ENCODE measurements at places on chromosomes 2 and 18.
A peak's percentile ranks its signal among the peaks of the same experiment; 100 is the strongest.

DNA sequence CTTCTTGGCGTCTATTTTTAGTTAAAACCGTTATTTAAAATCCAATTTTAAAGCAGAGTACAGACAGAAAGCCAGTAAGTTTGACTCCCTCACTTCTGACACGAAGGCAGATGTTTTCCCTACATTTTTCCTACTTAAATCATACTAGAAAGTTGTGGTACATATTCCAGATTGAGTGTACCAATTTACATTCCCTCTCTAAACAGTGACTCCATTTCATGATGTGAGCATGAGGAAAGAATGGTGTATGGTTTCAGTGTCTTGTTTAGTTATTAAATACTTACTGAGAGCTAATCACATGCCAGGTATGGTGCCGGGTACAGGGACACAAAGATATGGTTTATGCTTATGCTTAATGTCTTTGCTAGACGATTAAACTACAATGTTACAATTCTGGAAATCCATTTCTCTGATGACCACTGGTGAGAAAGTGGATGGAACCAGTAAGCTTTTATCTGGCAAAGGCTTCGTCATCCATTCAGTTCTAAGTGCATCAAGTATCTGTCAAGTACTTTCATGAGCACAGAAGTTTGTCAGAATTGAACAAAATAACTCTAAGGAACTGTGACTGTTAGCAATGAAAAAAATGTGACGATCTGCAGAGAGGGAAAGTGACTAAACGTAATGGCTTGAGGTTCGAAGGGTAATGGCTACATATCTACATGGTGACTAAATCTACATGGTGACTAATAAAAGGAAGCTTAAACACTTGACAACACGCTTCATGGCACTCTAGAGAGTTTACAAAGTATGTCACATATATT, 25.7 kb downstream of the MAP4K3 start:
- DNase-seq, result no peak

DNA sequence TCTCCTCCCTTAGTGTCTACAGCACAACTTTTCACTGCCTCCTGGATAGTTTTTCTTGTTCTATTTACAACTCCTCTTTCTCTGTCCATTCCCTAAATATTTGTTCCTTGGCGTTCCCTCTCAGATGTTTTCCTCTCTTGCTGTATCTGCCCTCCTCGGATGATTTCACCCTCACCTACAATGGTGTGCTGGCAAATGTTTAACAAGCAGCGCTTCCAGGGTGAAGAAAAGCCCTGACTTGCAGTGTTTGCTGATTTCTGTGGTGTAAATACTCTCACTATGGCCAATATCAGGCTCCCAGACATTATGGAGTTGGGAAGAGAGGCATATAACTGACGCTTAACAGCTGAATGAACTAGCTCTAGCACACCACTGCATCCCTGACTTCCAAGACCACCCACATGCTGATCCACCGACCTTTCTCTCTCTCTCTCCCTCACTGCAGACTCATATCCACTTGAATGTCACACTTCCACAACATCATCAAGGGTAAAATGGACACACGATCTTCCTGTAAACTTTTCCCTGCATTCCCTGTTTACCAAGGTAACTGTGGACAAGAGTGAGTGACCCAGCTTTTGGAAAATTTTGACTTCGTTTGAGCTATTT, 31.5 kb upstream of the SPTBN1 start:
- no peak for DNase-seq

DNA sequence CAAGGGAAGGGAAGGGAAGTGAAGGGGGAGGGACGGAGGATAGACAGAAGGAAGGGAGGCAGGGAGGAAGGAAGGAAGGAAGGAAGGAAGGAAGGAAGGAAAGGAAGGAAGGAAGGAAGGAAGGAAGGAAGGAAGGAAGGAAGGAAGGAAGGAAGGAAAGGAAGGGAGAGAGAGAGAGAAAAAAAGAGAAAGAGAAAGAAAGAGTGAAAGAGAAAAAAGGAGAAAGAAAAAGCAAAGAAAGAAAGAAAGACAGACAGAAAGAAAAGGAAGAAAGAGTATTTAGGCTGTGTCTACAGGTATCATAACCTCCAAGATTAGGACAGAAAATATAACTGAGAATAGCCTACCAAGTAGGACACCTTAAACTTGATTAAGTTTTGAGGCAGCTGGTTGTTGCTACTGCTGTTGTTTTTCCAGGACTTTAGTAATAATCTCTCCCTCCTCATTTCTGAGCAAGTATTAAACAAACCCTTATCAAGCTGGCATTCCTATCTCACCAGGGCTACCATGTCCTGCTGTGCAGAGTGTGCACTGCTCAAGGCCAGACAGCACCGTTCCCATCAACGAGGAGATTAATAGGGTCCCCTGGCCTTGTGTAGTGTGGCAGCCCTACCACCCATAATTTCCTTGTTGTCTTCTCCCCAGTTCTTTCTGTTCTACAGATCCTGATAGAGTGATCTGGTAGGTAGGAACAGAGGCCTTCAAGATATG, 90.5 kb upstream of the FHL2 start:
- no peak for DNase-seq

DNA sequence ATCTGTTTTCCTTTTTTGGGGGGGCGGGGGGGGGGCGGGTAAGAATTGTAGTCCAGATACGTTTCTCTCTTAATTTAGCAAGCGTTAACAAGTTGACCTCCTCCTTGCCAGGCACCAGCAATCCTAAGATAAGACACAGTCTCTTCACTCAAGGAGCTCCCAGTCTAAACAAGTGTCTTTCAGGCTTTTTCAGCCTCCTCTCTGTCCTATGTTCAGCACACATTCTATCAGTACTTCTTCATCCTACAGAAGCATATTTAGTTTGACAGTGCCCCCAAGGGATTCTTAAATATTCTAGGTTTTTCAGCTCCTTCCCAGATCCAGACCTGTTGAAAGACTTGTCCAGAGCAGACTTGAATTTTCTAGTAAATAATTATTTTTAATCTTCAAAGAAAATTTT, 2.7 kb downstream of the PPP1CB start:
- DNase-seq, result no peak

- DNase-seq, result no peak
These were observed 59.1 kb upstream of the PELI1 start for GRCh38 chr2:64203131-64203857.

DNA sequence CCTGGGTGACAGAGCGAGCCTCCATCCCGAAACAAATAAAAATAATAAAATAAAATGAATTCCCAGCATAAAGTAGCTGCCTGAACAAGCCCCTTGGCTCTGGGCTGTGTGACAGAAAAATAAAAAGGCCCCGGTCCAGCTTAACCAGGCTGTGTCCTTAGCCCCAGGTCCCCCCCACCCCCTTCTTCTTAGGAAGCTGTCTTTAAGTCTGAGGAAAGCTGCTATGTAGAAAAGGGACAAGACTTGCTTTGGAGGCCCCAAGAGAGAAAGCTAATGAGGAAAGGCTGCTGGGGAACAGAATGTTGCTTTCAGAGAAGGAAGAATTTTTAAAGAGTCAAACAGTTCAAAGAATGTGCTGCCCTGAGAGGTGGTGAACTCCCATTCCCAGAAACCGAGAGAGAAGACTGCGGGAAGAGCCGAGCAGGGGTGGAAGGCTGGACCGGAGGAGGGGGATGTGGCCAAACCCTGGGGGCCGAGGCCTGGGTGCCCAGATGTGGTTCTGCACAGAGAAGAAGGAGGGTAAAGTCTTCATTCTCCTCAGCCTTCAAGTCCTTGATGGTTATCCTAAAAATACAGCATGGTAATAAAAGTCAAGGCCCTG, 61.9 kb downstream of the CENPO start:
- no peak for DNase-seq

DNA sequence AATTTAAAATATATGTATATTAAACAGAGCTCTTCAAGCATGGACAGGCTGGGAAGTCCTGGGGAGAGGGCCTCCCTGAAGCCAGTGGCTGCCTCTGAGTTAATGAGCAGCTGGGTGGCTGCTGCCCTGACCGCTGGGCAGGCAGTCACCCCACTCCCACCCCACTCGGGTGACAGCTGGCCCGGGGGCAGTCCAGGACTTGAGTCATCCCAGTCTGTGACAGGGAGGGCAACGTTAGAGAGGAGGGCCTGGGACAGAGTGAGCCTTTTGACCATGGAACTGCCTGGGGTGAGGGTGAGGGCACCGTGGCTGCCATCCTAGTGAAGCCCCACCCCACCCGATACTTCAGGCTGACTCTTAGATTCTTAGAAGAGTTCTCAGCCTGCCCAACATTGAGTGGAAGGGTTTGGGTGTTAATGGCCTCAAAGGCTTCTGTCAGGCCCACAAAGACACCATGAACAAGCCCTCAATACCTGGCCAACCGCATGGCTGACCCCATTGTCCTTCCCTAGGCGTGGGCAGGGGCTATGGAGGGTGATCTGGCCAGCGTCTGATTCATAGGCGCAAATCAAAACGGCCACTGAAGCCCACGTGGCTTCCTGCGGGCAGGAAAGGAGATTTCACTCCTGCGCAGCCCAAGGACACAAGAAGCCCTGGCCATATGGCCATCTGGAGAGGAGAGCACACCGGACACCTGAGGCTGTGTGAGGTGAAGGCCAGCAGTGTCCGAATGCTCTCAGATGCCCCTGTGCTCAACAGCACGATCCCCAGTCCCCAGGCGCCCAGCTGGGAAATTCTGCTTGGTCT, 47.5 kb downstream of the MRPS5 start:
- DNase-seq, result peak; percentile 50

DNA sequence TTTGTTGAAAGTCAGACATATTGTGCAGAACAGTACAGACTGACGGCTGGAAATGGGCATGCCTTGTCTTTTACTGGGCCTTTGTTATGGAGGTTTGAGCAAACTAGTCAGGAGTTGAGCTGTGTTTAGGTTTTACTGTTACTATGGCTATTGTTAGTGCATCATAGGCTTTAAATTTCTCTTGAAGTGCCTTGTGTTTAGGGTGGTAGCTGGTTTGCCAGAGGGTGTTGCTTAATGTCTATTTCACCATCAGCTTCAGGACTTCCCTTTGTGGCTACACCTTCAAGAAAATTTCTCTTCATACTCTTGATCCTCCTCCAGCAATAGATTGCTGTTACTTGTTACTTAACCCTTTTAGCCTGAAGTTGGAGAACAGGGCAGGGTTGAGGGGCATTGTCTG, 104.6 kb downstream of the CAPN13 start:
- no peak for DNase-seq

DNA sequence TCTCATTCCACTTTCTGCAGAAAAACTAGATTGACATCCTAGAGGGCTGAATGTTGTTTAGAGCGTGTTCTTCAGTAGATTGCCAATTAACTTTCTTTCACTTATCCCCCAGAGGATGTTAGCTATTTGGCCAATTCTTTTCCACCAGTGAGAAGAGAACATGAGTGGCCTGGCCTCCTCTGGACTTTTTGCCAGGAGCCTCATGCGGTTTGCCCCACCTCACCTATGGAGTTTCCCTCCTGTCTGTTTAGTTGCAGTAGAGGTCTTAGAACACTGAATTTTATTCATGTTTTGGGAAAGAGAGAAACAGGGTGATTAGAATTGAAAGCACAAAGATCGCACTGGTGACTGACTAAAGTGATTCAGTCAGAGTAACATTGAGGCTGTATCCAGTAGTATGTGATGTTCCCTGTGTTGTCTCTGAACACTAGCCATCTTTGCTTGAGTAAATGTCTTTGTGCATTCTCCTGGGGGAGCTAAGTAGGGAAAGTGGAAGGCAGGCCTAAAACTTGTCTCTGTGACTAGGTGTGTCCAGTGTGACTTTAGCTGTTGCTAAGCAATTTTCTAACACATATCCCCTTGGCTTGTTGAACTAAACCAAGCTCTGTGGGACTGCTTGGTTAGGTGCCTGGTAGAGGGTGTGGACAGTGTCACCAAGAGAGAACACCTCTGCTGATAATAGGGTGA, 34.0 kb downstream of the UGP2 start:
- DNase-seq, result no peak

DNA sequence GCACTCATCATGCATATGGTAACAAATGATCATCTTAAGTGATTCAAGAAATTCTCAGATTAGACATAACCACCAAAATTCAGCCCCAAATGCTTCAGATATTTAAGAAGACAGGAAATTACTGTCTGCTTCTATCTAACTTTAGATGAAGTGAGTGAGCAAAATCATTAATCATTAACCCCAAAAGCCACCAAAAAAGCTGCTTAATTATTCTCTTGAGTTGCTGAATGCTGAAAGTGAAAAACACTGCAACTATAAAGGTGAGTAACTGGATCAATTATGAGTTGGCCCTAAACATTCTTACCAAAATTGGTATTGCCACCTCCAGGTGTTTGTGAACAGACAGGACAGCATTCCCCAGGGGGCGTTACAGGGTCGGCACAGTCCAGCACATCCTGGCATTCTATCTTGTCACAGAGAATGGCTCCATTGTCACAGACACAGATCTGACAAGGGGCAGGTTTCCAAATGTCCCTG, 69.6 kb downstream of the COL5A2 start:
- DNase-seq, result no peak

GRCh38 chr2:117875786-117876185, 61.3 kb downstream of the DDX18 start:
- no peak for DNase-seq

DNA sequence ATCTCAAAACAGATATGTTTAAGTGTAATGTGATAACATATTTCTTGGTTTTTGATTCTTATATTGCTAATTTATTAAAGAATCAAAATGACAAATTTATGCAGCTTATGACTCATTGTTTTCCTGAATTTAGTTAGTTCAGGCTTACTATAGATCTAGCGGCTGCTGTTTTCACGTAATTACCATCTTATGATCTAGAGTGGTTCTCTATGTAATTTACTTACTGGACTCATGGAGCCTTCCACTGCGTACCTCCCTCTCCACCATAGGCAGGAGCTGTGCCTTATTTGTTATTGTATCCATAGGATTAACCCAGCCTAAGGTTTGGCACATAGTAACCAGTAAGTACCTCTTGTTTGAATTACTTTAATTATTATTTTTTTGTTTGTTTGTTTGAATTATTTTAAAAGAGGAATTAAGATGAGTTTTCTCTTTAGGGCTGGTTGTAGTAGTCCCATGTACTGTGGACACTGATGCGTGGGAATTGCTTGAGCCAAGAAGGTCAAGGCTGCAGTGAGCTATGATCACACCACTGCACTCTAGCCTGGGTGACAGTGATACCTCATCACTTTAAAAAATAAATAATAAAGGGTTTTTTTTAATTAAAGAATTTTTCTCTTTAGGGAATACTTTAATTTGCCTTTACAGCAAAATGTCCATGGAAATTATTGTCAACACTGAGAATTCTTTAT, 165.5 kb downstream of the PHLPP1 start:
- DNase-seq, result no peak
